Bone marrow (tissue), 2 donors: ENCODE measurements at places on chromosomes 7 and 10.
A peak's percentile ranks its signal among the peaks of the same experiment; 100 is the strongest.

DNA sequence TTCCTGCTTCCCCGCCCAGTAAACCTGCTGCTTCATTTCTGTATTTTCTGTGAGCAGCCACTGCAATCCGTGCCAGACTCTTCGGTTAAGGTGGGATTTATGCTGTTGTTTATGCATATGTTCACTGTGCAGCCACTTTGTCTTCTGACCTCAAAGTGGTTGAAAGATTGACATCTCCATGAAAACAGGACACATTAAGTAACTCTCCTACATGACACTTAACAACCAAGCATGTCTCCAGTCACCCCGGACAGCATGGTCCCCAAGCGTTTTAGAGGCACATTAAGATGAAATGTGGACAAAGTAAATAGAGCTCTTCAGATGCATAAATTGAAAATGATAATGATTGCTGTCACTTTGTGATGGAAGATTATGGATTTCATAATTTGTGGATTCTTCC is 421.3 kb downstream of the GFRA1 start:
- DNase-seq, result no peak

- no peak for DNase-seq
Observed at GRCh38 chr10:77564731-77565589, 72.6 kb downstream of the KCNMA1 start.

DNA sequence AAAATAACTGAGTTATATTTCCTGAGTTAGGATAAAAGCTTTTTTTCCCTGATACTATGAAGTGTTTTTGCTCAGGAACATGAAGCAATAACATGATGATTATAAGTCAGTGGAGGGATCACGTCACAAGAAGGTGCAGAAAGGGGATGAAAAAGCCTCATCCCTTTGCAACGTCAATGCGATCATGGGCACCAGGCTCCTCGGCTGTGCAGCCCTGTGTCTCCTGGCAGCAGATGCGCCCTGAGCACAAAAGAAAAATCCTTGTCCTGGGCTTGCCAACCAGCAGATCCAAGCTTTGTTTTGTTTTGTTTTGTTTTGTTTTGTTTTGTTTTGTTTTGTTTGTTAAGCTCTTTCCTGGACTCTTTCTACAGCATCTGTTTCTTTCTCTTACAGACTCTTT is 103.5 kb upstream of the PRSS1 start:
- peak; percentile 25 for DNase-seq

DNA sequence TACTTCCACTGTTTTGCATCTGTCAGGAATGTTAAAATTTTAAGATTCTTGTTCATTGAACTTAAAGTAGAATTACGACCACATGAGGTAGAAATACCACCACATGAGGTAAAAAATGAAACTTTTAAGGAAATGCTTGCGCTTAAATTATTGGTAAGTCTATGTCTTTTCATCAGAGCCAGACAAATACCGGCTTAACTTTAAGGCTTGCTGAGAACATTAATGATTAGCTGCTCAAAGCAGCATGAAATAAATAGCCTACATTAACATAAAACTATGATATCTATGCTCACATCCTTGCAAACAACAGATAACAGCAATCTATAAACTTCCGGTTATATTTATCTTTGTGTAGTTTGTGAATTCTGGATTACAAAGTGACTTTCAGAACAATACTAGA is 26.9 kb upstream of the SCIN start:
- no peak for DNase-seq

GRCh38 chr7:126179916-126180315 is 1072.8 kb downstream of the GRM8 start:
- DNase-seq, result no peak

DNA sequence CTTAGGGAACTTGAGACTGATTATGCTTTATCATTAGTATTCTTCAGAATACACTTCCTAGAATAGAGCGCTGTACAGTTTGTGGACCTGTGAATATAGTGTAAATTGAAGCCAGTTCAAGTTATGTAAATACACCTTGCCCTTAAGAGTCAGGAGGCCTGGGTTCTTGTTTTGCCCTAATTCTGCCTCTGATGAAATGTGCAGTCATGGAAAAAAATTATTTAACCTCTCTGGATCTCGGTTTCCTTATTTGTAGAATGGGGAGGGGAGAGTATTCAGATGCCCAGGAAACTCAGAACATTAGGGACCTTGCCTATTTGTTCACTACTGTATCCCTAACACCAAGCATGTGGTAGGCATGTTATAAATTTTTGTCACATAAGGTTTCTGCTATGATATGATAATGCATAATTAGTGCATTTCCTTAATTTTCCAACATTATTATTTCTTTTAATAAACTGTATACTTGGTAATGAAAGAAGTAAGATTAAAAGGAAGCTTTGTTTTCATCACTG is 1.3 kb downstream of the EXOC6 start:
- no peak for DNase-seq

DNA sequence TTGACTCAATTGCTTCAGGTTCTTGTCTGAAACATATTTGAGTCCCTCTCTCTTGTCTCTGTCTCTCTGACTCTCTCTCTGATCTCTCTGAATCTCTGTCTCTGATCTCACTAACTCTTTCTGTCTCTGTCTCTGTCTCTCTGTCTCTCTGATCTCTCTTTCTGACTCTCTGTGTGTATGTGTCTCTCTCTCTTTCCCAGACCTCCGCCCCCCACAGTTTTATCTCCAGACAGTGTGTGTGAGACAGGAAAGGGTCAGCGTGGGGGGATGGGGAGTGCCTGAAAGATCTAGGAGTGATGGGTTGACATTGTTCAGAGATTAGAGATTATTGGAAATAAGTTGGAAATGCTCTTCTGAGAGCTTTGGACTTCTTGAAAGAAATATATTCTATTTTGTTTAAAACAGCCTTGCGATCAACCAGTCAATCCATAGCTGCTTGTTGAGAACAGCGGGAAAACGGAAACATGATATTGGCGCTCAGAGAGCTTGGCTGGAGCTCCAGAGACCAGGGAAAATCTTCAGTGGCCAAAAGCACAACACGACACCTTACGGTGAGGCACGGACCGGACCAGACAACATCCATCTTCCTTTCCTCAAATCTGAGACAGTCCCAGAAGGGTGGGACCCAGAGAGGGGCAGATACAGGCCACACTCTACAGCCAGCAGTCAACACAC is 35.5 kb downstream of the CALML3 start:
- no peak for DNase-seq

DNA sequence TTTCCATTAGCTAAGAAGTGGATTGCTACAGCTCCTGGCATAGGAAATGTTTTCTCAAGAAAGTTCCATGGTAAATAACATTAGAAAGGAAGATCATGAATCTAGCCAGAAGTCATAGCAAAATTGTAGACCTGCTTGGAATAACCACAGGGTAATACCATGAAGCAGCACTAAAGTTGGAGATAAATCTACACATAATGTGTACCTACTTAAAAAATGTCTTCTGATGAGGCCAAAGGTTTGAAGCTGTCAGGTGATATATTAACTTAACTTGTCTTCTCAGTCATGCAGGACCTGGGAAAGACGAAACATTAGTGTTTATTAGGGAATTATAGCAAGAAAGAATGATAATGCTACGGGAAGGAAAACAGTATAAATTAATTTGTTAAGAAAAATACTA is 6.3 kb downstream of the CISD1 start:
- no peak for DNase-seq

- no peak for DNase-seq
Observed at GRCh38 chr7:1725766-1726630, 55.9 kb downstream of the ELFN1 start.

- no peak for DNase-seq
Observed at GRCh38 chr10:63543576-63543962, 22.4 kb downstream of the REEP3 start.

- no peak for DNase-seq
Observed at GRCh38 chr7:7256731-7257274, 74.5 kb downstream of the C1GALT1 start.

DNA sequence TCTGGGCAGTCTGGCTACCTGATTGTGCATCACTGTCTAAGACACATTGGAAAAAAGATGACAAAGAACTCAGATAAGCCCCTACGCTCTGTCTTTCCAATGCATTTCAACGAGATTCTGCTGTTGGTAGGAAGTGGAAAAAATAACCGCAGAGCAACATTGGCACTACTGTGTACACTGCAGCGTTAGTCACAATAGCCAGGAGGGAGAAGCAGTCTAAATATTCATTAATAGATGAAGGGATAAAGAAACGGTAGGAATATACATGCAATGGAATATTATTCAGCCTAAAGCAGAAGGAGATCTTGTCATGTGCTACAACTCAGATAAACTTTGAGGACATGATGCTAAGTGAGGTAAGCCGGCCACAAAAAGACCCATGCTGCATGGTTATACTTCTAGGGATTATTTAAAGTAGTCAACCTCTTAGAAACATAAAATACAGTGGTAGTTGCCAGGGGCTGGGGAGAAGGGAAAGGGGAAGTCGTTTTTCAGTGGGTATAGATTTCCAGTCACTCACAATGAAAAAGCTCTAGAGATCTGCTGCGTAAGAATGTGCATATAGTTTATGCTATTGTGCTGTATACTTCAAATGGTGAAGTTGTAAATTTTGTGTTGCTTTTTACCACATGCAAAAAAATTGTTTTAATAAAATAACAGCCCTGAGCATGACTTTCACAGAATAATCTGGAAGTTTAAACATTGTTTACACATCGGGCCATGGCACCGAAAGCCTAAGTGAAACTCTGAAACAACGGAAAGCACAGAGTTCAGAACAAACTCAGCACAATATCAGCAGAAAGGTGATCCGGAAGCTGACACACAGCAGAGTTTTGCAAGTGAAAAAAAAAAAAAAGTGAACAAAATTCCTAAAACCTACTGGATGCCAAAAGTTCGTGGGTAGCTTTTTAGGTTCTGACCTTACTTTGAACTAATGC is 40.1 kb downstream of the ELMO1 start:
- peak; percentile 84 for DNase-seq

- DNase-seq, result no peak
Observed at GRCh38 chr7:16646472-16647072, 591 bp downstream of the BZW2 start.

- DNase-seq, result no peak
Observed at GRCh38 chr7:22168129-22168634, 188.8 kb downstream of the RAPGEF5 start.

DNA sequence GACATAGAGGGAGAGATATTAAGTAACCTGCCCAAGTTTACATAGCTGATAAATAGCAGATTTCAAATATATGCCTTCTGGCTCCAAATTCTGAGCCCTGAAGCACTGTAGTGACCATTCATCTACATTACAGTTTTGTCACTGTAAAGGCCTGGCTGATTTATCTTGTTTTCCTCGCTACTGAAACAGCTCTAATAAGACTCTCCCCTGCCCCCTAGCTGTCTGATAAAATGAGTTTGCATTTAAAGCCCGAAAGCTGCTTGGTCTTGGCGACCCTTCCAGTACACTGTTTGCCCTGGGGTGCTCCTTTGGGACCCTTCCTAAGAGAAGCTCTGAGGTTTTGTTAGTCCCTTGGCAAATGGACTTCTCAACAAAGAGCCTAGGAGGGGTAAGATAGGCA is 59.7 kb upstream of the RAB11FIP2 start:
- no peak for DNase-seq

GRCh38 chr10:120012566-120012965 is 120.0 kb downstream of the SEC23IP start:
- DNase-seq, result no peak

DNA sequence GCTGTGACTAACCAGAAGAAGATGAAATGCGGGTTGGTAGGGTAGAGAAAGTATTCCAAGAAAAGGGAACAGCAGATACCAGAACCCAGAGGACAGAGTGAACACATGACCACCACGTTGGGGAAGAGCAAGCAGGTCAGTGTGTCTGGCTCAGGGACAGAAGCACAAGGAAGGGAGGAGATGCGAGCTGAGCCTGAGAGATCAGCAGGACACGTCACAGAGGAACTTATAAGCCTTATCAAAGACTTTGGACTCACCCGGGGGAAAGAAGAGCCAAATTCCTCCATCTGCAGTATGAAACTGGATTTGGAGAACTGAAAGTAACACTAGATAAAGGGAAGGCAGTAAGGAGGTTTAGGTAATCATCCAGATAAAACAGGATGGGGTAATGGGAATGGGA is 232.1 kb upstream of the NPVF start:
- no peak for DNase-seq

- no peak for DNase-seq
Observed at GRCh38 chr10:551373-552252, 137.9 kb downstream of the DIP2C start.

DNA sequence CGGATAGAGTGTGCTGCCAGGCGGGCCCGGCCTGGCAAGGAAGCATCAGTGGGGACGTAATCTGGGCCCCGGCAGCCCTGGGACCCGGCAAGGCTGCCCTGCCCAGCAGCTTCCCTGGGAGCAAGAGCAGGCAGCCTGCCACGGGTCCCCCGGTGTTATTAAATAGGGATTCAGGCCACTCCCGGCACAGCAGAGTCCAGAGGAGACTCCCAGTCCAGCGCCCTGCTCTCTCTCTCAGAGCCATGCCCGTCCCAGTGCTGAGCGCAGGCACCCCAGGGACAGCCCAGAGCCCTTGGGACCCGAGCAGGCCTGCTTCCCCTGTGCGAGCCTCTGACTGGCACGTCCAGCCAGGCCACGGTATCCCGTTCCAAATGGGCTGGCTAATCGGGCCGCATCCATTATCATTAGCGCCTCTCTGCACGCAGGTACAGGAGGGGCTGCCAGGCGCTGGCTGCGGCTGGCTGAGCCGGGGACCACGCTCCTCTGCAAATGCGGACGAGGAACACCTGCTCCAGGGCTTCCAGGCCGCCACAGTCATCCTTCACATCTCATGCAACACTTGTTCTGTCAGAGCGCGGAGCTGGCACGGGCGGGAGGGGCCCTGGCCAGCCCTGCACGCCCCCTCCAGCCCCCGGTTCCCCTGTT is 344.2 kb upstream of the MKI67 start:
- DNase-seq, result no peak

- DNase-seq, result no peak
Observed at GRCh38 chr10:90865401-90865800, 6.4 kb upstream of the RPP30 start.

- DNase-seq, result peak; percentile 86
Observed at GRCh38 chr7:129958643-129959470, 6.1 kb upstream of the UBE2H start.

DNA sequence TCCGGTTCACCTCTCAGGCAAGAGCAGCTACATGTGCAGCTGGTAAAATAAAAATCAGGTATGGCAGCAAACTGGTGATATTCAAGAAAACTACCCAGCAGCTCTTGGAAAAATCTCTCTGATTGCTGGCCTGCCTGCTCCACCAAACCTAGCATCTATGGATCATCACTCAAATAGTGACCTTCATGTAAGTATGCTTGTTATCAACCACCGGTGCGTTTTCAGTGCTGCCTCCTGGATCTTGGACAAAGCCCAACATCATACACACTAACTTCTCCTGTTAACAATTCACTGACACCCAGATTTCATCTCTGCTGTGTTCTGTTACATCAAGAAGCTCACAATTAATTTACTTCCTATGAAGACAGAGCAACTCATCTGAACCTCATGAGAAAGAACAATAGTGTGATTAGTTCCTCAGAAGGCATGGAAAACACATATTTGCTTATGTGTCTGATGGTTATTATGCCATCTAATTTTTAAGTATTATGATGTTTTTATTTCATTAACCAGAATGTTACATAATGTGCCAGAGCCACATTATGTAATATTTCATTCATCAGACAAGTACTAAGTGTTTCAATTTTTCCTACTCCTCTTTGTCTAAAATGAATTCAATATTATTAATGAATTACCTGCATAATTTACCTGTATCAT is 8.8 kb downstream of the CDK6 start:
- no peak for DNase-seq
